ENCODE measurements at places on chromosomes 5 and 9. TPM values are rescaled to one million over a fixed set of nuclear protein-coding genes. Genes with fewer than 3 reads are reported as not detected.

DNA sequence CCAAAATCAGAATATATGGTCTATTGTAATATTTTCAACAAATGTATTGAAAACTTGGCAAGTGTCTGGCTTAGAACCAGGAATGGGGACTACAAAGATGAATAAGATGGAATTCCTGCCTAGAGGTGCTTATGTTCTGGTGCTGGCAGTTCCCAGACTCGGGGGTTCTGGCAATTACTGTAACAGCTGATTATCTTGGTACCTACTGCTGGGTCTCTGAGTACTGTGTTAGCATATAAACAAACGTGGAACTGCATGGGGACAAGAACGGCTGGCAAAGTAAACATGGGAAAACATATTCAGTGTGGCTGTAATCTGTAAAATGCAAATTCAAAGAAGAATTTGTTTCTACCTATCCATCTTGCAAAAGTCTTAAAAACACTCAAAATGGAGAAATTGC is 89.9 kb downstream of the SLC24A2 start:
- no peak for DNase-seq

DNA sequence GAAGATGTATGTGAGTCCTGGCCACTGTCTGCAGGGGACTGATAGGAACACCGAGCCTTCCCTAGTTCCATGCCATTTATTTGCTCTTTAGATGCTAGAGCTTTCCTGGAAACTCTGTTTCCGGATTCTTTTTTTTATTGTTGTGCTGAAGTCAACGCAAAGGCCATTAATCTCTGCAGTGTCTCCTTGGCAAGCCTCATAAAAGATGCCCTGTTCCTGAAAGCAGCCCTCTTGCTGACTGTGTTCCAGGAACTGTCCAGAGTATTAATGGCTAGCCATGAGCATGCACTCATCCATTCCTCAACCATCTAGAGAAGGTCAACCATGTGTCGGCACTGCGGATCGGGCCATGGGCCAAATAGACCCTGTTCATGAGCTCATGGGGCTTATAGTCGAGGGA is 42.9 kb upstream of the SMAD5 start:
- no peak for DNase-seq

- DNase-seq, result no peak
Measured at GRCh38 chr9:110580850-110581249, 1.3 kb upstream of the SVEP1 start.

DNA sequence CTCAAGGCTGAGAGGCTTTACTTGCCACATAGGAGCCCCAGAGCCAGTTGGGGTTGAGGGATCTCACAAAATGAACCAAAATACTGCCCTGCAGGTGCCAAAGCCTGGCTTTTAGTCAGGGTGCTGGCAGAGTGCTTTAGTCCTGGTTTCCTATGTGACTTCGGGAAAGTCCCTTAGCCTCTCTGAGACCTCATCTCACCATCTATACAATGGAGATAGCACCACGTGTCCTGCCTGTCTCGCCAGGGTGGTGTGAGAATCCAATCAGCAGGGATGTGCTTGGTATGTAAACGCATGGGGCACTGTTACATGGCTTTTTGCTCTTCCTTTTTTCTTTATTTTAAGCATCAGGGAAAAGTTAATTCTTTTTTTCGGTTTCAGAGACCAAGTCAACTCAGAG is 68.3 kb downstream of the SHB start:
- DNase-seq, result no peak

The HSD17B3 gene
- not detected for total RNA-seq

DNA sequence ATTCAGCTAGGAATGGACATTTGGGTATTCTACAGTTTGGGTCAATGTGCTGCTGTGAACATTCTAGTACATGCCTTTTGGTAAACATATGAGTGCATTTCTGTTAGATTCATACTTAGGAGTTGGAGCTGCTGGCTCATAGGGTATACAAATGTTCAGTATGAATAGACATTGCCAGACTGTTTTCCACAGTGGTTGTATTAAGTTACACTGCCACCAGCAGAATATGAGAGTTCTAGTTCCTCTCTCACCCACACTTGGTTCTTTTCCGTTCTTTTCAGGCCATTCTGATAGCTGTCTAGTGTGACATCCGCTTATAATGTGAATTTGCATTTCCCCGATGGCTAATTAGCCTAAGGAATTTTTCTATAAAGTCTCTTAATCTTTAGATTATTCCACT is 25.0 kb downstream of the STOM start:
- DNase-seq, result no peak

DNA sequence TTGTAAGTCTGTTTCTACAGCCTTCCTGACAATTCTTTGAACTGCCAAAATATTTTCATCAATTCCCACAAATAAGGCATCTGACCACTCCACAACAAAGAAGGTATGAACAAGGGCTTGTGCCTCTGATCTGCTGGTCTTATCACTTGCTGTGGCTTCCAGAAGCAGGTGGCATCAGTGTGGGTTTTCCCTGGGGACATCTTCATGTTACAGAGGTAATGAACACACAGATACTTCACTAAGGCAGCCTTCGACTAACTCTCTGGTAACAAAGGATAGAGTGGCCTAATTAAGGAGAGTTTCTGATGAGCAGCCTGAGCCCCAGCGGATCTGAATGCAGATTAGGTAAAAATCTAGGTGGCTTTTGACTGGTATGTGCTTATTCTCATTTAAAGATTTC is 15.2 kb upstream of the ERAP2 start:
- no peak for DNase-seq

GRCh38 chr9:114731701-114732100 is 49.7 kb upstream of the TEX48 start:
- no peak for DNase-seq

The TAF1L gene
- not detected for total RNA-seq

The HACD4 gene
- 1.7 TPM for total RNA-seq

The TLX3 gene
- not detected for total RNA-seq

The LCNL1 gene
- total RNA-seq, result 0.12 TPM

GRCh38 chr5:53265043-53265442 is 155.5 kb upstream of the MOCS2 start:
- no peak for DNase-seq

DNA sequence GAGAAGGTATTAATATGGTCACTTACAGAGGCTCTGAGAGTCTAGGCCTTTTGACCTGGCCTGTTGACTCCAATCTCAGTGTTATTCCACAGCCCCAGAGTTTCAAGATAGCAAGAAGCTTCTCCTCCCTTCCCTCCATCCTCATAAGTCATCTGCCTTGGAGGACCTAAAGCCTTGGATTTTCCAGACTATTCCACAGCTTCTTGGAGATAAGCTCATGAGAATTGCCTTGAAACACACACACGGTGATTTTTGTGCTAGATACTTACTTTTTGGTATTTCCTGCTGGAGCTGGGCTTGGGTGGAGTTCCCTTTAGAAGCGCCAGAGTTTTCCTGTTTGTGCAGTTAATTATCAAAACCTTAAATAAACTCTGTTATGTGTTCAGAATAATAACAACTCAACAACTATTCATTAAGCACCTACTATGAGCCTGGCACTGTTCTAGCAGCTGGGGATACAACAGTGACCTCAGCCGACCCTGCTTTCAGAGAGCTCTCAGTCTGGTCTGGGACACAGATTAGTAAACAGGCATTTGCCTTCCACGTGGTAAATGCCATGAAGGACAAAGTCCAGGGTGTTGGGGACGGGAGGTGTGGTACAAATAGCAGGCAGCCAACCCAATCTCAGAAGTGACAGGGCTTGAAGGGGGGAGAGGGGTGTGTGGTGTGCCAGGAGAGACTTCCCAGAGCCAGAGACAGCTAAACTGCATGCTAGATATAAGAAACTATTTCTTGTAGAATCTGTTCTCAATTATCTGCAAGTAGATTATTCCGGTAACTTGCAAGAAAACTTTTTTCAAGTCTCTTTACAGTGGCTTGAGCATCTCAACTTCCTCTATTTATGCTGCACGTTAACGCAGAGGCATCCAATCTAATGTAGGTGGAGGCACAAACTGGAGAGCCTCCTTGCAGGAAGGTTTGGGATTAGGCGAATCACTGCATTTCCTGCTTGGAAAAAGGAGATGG is 55.9 kb upstream of the KLF9 start:
- DNase-seq, result no peak

The NDST1 gene
- 42.7 TPM for total RNA-seq

- peak; percentile 48 for DNase-seq
Measured at GRCh38 chr9:107389617-107390071, 99.9 kb downstream of the KLF4 start.

DNA sequence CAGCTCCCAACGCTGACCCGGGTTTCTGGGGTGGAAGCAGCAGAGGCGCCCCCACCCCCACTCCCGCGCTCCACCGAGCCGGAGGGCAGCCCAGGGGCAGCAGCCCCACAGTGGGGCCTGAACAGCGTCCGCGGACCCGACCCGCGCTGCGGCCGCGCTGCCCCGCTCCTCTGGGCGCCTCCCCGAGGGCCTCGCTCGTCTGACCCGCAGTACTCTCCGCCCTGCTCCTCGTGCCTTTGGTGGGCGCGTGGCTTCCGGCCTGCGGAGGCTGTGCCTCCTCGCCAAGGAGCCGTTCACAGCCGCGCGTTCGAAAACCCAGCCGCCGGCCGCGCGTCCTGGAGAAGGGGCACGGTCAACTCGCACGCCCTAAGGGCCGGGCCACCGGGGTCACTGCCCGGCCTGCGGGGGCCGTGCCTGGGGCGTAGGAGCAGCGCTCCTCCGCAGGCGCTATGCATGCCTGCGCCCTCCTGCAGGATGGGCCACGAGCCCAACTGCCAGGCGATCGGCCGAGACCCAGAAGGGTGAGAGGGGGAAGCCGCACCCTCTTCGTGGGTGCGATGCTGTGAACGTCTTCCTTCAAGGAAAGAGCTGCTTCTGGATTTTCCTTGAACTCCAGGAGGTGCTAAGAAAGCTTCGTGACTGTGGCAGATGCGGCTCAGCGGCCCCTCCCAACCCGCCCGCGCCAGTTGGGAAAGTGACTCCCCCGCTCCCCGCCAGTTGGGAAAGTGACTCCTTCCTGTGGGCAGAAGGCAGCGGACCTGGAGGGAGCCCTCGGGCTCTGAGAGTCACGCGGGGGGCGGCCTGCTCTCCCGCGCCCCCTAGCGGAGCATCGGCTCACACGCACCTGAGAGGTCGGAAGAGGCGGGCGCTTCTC is 82.7 kb downstream of the HSD17B3 start:
- no peak for DNase-seq

GRCh38 chr9:107586493-107586892 is 96.9 kb upstream of the KLF4 start:
- DNase-seq, result no peak
